ENCODE measurements at places on chromosomes 3 and 15.

GRCh38 chr3:73203101-73203500, 141.6 kb downstream of the EBLN2 start:
- no peak for DNase-seq

GRCh38 chr3:46719735-46720271, 2.1 kb upstream of the PRSS50 start:
- DNase-seq: no peak

DNA sequence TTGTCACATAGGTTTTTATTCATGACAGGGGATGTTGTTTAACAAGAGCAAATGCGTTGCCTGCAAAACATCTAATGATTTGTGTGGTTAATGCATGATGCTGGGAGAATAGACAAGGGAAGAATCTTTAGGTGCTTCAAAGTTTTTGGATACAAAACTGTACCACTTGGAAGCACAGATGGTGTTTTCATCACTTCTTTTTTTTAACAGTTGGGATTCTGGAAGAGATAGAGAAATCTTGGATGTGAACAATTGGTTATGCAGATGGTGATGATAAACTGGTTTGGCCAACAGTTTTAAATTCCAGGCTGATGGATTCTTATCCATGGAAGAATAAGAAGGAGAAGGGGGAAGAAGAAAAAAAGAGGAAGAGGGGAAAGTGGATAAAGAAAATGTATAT, 379.4 kb downstream of the KCNH8 start:
- DNase-seq: no peak

DNA sequence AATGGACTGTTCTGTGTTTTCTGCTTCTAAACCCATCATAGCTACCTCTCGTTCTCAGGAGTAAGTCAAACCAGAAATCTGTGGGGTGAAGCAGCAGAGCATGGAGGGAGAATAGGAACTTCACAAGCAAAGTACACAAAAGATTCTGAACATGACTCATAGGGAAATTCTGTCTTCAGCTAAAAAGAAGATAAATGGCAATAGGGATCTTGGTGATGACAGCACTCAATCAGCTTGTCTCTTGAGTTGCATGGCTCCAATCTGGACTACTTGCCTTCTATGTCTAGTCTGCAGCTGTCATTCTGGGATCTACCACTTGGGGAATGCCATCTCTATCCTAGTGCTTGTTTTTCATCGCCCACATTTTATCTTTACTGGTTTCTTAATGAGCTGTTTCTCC, 13.5 kb upstream of the GRAMD1C start:
- DNase-seq: no peak

GRCh38 chr3:102183186-102183585, 251.6 kb upstream of the ZPLD1 start:
- DNase-seq: no peak

- DNase-seq: no peak
Observed at GRCh38 chr15:78929536-78930264, 15.1 kb downstream of the CTSH start.

All from activated CD4-positive, alpha-beta memory T cell treated with anti-CD3 and anti-CD28 coated beads, Interleukin-2, amount 10 ng/mL, durations not matched to agents 7 days and 5 days (primary cell).